Neural crest cell (in vitro differentiated cells): ENCODE measurements at places on chromosomes 3 and 15. TPM values are rescaled to one million over a fixed set of nuclear protein-coding genes. Genes with fewer than 3 reads are reported as not detected.

DNA sequence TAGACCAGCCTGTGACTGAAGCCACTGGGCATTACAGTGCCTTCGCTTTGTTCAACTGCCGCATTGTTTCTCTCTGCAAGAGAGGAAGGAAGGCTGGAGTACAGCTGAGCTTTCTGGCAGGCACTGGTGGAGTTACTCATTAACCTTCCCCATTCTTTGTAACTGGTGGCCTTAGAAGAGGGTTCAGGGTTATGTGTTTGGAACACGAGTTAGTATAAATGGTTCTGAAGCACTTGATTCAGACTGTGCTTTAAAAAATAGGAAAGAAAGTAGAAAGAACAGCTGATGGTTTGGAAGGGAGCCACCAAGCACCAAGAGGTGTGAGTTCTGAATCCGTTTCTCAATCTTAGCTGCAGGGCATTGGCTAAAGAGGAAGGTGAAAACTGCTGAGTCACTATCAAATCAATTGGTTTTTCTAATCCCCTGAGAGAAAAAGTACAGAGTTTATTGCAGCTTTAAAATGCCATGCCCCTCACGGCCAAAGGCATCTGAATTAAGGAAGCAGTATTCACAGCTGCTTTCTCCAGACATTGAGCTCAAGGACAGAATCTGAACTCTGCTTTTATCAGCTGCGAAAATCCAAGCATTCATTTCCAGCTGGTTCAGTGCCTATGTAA lies 3.6 kb downstream of the HGD start:
- no peak for DNase-seq

DNA sequence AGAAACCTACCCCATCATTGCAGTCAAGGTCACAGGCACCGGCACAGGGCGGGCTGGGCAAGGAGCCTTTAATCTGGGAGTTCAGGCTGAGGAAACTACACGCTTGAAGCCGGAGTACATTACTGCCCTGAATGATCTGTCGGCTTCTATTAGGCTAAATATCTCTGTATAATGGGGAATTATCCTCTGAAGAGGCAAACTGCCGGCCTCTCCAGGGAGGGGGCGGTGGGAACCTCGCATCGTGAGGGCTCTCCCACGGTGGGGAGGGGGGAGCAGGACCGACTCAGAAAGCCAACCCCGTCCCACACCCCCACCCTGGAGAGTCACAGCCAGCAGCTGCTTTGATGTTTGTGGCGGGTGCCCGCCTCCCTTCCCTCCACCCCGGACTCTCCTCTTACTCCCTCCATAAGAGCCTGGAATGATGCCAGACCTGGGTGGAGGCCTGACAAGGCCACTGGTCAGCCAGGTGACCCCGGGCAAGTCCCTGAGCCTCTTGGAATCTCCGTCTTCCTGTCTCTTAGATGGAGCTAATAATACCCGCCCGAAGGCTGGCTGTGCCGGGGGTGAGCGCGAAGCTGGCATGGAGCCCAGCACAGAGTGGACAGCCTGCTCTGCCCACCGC lies 63.4 kb upstream of the LINGO1 start:
- DNase-seq: no peak

LINGO1 gene
- total RNA-seq: 31.0 and 36.8 TPM in 2 replicates

TLR9 gene
- total RNA-seq: 0.16 TPM in 1 of 2 replicates, not detected in the other

DNA sequence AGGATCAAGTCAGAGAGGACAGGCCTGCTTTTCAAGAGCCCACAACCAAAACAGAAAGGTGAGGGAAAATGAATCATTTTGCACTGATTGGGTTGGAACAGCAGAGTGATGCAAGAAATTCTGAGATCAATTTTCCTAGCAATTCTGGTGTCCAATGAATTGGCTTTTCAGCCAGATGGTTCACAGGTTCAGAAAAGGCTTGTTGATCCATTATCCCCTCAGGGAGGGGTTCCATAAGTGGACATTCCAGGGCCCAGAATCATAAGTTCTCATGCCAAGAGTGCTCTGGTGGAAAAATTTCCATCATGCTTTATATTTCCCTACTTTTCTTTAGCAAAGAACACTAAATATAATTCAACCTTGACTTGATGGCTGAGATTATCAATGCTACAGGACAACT lies 16.2 kb downstream of the RBP2 start:
- no peak for DNase-seq

- DNase-seq: no peak
Observed at GRCh38 chr15:34185666-34186065, 24.2 kb downstream of the KATNBL1 start.

GRCh38 chr3:55720614-55721013 lies 233.5 kb upstream of the WNT5A start:
- DNase-seq: no peak

DNA sequence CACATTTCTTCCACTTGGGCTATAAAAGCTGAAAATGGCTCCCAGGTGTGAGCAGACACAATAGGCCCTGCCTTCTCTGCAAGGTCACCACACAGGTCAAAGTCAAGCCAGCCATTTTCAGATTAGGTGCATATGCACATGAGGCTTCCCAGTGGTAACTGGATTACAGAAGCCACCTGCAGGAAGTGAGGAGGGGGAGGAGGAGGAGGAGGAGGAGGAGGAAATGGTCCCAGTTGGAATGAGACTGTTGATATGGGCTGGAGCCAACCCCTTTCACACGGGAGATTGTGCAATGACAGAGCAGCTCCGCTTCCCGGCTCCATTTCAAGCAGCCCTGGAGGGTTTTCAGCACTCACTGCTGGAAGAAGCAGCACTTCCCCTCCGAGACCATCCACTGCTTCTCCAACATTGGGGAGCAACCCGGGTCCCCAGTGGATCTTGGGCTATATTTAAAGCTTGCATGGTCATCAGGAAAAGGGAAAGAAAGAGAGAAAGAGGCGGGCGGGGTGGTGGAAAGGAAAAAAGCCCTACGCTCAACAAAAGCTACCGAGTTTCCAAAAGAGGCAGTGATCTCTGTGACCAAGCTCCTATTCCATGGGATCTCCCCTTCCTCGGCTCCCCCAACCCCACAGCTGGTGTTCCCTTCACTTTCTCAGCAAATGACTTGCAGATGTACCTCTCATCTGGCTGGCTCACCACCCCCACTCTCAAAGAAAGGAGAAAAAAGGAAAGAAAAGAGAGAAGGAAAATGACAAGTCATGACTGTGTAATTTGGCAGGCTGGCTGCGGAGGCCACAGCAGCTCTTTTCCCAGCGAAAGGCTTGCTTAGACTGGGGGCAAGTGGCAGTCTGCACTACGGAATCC lies 58.3 kb downstream of the LRIG1 start:
- DNase-seq: no peak

DNA sequence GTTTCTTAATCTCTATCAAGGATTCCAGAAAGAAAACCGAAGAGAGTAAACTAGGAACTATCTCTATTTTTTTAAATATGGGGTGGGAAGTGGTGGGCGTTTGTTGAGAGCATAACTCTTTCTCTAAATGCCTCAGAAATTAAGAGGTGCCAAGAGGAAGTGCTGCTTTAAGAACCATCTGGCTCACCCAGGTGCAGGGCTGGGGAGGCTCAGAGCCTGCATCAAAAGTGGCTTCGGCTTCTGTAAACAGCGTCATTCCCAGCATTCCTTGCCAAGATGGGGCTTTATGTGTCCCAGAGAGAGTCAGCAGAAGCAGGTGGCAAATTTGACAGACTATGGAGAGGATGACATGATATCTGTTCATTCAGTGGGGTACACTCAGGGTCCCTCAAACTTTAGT lies 123.3 kb upstream of the BFSP2 start:
- DNase-seq: no peak

DNA sequence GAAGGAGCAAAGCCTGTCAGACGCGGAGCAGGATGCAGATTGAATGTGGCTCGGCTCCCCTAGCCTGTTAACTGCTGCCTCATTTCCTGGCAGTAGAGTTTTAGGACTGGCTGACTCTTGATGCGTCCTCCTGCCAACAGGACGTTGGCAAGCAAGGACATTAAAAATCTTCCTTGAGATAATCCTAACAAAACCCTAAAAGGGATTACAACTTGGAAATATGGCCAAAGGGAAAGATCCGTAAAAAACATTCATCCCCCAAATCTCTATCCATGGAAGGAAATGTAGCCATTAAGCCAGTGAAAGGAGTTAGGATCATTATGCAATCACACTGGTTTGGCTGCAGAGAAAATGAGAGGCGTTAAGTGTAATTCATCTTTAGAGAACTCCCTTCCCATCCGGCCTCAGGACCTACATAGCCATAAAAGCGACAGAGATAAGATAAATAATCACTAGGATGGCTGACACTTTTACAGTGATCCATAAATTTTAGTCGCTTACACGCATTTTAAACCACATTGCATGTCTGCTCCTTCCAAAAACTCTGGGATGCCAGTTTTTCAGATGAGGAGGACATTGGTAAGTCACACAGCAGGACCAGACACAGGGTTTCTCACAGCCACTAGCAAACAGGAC lies 44.5 kb upstream of the C3orf80 start:
- DNase-seq: no peak

- DNase-seq: no peak
Observed at GRCh38 chr3:61221759-61222362, 29.4 kb downstream of the FHIT start.

GRCh38 chr3:140467104-140467577 lies 210.7 kb upstream of the TRIM42 start:
- no peak for DNase-seq

NANOGP8 gene
- total RNA-seq: 0.34 TPM in 1 of 2 replicates, not detected in the other

DNA sequence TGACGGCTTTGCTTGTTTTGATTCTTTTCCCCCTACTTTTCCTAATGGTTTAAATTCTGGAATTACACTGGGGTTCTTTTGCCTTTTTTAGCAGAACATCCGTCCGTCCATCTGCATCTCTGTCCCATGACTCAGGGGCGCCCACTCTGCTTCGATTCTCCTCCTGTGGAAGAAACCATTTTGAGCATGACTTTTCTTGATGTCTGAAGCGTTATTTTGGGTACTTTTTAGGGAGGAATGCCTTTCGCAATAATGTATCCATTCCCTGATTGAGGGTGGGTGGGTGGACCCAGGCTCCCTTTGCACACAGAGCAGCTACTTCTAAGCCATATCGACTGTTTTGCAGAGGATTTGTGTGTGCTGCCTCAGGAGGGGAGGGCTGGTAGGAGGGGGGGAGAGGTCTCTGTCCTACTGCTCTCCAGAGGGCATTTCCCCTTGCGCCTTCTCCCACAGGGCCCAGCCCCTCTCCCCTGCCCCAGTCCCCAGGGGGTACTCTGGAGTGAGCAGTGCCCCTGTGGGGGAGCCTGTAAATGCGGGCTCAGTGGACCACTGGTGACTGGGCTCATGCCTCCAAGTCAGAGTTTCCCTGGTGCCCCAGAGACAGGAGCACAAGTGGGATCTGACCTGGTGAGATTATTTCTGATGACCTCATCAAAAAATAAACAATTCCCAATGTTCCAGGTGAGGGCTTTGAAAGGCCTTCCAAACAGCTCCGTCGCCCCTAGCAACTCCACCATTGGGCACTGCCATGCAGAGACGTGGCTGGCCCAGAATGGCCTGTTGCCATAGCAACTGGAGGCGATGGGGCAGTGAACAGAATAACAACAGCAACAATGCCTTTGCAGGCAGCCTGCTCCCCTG lies 19.5 kb upstream of the BSN start:
- peak; percentile 56 for DNase-seq

GRCh38 chr15:99361545-99362185 lies 110.4 kb downstream of the LRRC28 start:
- DNase-seq: no peak

GRCh38 chr3:17213102-17213501 lies 328.3 kb downstream of the PLCL2 start:
- no peak for DNase-seq

DNA sequence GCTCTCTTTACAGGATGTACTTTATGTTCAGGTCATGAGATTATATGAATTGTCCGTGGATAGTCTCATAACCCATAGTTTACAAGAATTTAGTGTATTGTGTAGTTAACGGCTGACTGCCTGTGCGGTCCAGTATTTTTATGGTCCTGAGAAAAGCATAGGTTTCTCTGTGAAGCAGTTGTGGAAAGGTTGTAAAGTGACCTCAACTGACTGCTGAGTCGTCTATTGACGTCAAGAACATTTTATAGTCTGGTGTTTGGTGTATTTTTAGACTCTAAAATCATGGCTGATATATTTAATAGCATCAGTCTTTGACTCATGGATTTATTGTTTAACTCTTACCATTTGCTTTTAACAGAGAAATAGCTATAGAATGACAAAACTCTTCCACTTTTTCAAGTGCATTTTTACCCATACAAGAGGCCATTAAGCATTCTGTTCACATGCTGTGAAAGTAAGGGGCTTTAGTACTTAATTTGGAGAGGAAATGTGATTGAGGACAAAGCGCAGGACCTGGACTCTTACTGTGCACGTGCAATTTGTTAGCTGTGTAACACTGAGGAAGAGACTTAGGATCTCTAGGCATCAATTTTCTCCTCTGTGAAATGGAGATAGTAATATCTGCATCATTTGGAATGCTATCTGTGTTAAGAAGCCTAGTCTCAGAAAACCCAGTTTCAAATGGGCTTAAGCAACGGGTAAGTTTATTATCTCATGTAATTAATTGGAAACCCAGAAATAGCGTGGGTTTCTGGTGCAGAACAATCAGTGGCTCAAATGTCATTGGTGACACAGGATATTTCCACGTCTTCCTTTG lies 240.8 kb downstream of the NFKBIZ start:
- no peak for DNase-seq

- no peak for DNase-seq
Observed at GRCh38 chr3:42063888-42064287, 27.3 kb upstream of the TRAK1 start.

TMEM212 gene
- not detected in 2 replicates for total RNA-seq

CYP1A1 gene
- 1.7 and 2.3 TPM in 2 replicates for total RNA-seq

GRCh38 chr3:172655388-172655787 lies 55.5 kb downstream of the NCEH1 start:
- DNase-seq: no peak

COX5A gene
- total RNA-seq: 239 and 246 TPM in 2 replicates

ZKSCAN7 gene
- 17.3 and 21.0 TPM in 2 replicates for total RNA-seq

- DNase-seq: no peak
Observed at GRCh38 chr15:39313467-39313866, 267.4 kb upstream of the THBS1 start.

DNA sequence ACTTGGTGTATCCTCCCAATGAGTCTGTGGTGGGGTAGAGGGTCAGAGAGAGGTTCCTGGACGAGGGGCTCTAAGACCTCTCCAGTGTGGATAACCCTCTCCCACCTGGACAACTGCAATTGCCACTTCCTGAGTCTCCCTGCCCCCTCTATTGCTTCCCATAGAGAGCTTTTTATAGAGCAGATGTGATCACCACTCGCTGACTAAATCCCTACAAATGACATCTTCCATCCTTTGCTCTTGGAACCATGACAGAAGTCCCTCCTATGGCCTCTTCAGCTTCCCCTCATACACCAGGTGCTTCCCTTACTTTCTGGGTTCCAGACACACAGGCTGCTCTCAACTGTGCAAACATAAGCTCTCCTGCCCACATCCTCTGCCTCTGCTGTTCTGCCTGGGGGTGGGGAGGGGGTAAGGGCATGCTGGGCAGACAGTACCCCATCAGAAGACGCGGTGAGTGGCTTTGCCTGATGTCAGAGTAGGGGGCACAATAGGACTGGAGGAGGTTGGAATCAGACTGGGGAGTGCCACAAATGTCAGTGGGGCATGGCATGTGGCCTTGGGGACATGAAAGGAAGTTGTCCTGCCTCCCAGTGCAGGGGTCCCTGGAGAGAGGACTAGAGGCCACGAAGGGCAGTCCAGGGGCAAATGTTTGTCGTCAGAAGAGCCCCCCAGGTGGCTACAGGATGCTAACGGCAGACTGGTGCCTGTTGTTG lies 15.2 kb downstream of the ITIH3 start:
- no peak for DNase-seq

- no peak for DNase-seq
Observed at GRCh38 chr3:187145149-187145895, 6.0 kb upstream of the RPL39L start.

- no peak for DNase-seq
Observed at GRCh38 chr3:57637391-57637790, 40.2 kb upstream of the ARF4 start.

GRCh38 chr3:172077197-172077757 lies 37.9 kb downstream of the FNDC3B start:
- no peak for DNase-seq

GRCh38 chr3:23996095-23996524 lies 51.0 kb downstream of the NR1D2 start:
- no peak for DNase-seq
